Stimulated activated CD4-positive, alpha-beta T cell treated with anti-CD3 and anti-CD28 coated beads, TNF-alpha, amount 100 ng/mL, for 24 hours (primary cell): ENCODE measurements at places on chromosomes 3 and 15.

DNA sequence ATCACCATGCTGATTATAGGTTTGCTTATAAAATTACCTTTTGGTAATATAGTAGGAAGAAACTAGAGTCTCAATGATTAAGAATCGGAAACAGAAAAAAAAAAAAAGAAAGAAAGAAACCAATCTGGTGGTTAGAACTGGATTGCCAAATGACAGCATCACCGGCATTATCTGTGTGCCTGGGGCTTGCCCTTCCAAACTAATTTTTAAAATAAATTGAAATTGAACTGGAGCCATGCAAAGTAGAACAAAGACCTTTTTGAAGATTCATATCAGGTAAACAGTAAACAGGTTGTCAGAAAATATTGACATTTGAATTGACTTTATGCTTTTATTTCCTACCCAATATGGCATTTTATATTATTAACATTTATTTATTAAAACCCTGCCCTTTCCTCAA lies 11.2 kb upstream of the CPB1 start:
- no peak for DNase-seq

DNA sequence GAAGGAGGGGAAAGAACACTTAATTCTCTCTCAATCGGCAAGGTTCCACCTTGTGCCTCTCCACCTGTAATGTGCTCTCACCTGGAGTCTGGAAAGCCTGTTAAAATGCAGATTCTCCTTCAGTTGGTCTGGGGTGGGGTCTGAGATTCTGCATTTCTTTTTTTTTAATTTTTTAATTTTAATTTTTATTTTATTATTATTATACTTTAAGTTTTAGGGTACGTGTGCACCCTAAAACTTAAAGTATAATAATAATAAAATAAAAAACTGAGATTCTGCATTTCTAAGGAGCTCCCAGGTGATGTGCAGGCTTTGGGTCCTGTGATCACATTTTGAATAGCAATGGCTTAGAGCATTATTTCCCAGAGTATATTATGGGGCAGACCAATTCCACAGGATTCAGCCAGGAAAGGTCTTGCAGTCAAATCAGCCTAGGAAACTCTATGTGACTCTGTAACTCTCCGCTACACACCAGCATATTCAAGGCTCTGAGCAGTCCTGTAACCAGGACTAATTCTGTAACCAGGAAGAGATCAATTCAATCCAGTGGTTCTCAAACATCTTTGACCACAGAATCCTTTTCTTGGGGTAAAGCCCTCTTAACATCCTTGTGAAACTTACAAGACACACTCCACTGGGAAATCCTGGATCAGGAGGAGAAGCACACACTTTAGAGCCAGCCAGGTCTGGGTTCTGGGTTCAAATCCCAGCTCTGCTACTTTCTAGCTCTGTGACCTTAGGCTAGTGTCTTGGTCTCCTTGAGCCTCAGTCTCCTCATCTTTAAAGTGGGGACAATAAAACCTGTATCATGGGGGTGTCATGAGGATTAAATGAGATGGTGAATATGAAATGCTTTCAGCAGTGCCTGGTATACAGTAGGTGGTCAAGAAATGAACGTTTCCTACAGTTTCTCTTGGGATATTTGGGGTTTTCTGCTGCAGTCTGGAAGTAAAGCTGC lies 62.3 kb upstream of the SEC13 start:
- no peak for DNase-seq

DNA sequence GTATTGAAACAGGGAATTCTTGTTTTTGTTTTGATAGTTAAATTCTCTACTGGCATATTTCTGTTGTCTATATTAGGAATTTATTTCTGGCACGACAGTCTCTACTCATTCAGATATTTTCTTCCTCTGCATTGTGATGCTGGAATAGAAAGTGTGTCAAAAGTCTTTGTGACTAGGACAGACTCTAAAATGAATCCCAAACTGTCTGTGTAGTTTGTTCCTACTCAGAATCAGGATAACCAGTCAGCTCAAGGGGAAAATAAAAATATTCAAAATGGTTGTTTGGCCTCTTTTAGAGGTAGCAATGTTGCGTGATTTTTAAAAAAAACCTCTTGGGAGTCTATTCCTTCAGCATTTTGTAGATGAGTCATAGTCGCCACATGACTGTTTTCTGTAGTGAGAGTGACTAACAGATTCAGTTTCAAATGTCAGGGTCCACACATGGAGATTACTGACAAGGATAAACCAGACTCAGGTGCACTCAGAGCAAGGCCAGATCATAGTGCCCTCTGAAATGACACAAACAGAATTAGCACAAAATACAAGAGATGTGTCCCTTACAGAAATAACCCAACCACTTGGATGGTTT lies 13.1 kb downstream of the SLC7A14 start:
- no peak for DNase-seq

- no peak for DNase-seq
These were observed 199.3 kb upstream of the BCL6 start for GRCh38 chr3:187944390-187945179.

DNA sequence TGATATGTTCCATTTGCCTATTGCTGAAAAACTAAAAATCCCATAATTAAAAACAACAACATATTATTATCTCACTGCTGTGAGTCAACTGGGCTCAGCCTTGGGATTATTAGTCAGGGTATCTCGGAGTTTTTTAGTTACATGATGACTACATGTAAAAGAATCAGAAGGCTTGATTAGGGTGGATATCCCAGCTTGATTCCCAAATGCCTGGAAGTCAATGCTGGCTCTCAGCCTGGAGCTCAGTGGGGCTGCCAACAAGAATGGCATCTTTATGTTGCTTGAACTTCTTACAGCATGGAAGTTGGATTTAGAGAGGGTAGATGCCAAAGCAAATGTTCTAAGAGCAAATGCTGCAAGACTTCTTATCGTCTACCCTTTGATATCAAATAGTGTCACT lies 278.5 kb downstream of the PLOD2 start:
- DNase-seq = no peak

DNA sequence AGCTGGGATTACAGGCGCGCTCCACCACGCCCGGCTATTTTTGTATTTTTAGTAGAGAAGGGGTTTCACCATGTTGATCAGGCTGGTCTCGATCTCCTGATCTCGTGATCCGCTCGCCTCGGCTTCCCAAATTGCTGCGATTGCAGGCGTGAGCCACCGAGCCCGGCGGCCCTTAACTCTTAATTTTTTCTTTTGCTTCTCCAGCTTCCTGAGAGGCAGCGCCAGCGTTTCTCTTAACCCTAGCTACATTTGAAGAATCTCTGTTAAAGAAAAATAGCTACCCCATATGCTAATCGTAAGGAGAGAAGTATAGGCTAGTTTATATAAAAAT lies 465 bp upstream of the GK5 start:
- DNase-seq = no peak

GRCh38 chr3:197297476-197298340 lies 704 bp downstream of the DLG1 start:
- DNase-seq = peak; percentile 81

- DNase-seq = no peak
These were observed 160.1 kb downstream of the NEK10 start for GRCh38 chr3:27208961-27209616.

DNA sequence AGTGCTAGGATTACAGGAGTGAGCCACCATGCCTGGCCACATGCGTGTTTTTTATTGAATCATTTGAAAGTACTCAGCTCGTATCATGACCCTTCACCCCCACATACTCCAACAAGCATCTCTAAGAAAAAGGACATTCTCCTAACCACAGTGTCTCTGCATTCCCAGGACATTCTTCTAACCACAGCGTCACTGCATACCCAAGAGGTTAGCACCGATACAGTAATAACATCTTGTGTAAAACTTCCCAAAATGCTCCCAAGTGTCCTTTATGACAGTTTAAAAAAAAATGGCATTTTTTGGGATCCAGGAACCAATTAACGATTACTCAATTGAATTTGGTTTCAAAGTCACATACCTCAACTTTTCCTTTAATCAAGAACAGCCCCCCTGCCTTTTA lies 39.6 kb downstream of the FLNB start:
- no peak for DNase-seq

DNA sequence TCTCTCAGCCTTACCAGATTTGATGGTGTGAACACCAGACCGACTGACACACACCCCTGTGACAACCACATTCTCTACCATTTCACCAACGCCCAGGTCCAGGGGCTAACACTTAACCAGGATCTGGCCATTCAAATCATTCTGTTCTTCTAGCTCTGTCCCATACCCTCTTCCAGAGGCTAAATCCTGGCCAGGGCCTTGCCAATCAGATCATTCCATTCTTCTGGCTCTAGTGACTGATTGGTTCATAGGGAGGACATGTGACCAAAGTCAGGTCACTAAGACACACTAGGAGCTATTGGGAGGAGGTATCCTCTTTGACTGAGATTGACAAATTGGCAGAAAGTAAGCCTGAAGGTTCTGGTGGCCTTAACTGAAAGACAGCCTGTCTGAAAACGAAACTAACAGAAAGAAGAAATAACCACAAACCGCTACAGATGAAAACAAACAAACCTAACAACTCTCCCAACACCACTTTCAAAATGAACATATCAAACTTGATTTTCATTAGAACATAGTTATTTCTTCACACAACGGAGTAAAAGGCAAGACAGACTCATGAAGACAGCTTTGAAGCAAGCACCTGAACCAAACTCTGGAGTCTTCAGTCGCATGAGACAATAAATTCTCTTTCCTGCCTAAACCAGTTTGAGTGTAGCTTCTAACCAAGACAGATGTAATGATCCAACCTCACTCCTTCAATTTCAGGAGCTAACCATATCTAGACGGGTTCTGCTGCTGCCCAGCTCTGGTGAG lies 68.5 kb downstream of the TRANK1 start:
- DNase-seq = no peak

DNA sequence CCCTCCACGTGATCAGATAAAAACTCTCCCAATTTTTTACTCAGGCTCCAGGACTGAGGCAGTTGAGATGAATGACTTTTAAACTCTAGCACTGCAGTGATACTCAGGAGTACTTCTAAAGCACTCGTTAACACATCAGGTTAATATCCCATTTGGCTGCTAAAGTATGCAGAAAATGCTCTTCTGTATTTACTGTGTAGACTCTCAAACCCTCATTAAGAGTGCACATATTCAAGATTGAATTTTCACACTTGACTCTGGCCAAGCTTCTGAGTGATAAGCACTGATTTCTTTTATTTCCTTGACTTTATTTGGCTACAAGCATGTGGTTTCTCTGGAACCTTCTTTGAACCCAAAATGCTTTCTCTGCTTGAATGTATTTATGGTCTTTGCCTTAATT lies 392.3 kb upstream of the NECTIN3 start:
- no peak for DNase-seq

DNA sequence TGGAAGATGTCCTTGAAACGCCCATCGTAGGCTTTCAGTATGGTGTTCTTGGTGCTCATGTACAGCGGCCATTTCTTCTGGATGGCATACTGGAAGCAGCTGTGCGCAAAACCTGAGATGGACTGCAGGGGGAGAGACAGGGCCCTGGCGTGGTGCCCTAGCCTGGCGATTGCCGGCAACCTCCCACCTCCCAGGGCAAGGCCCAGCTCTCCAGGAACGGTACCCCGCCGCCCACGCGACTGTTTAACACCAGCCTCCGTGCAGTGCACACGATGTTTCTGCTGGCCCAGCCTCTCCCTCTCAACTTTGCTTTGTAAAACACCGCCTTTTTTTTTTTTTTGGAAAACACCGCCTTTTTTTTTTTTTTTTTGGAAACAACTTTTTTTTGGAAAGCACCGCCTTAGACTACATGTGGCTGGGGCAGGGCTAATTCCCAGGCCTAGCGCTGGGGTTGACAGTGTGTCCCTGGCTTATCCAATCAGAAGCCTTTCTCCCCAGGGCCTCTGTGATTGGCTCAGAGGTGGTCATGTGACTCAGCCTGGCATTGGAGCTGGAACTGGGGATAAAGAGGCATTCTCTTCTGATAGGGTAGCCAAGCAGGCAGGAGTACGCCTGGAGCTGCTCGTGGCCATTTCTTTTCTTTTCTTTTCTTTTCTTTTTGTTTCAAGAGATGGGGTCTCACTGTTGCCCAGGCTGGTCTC lies 14.7 kb downstream of the IDH2 start:
- no peak for DNase-seq

GRCh38 chr15:100560323-100560722 lies 31.6 kb upstream of the CERS3 start:
- no peak for DNase-seq

DNA sequence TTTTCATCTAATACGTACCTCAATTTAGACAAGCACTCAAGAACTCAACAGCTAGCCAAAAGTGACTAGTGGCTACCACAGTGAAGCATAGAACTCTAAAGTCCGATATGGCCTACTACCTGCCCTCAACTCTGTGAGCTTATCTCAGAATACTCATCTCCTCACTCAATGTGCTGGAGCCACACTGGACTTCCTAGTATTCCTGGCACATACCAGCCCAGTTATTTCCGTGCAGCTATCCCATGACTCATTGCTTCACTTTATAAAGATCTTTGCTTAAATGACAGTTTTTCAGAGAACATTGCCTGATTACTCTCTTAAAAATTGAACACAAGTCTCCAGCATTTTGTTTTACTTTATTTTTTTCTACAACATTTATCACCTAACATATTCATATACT lies 524.7 kb downstream of the PYDC2 start:
- no peak for DNase-seq

- no peak for DNase-seq
These were observed 328.4 kb upstream of the DPH6 start for GRCh38 chr15:35874260-35874905.

DNA sequence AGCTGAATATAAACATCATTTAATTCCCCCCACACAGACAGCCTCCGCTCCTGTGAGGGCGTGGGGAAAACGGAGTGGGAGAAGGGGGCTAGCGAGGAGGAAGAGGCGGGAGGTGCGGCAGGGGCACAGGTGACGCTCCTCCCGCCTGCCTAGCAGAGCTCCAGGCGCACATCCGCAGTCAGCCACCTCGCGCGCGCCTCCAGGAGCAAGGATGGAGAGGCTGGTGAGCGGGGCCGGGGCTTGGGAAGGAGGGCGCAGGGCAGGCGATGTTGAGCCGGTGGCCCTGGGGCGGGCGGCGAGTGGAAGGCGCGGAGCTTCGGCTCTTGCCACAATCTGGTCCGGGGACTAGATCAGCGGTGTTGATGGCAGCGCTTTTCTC lies at the start of gene CD200:
Gene CD200 (plus strand): TSS at position 155 of the 379 bp plus-strand sequence. CDS start 57 bp downstream, at position 212.
- DNase-seq = peak; percentile 67

DNA sequence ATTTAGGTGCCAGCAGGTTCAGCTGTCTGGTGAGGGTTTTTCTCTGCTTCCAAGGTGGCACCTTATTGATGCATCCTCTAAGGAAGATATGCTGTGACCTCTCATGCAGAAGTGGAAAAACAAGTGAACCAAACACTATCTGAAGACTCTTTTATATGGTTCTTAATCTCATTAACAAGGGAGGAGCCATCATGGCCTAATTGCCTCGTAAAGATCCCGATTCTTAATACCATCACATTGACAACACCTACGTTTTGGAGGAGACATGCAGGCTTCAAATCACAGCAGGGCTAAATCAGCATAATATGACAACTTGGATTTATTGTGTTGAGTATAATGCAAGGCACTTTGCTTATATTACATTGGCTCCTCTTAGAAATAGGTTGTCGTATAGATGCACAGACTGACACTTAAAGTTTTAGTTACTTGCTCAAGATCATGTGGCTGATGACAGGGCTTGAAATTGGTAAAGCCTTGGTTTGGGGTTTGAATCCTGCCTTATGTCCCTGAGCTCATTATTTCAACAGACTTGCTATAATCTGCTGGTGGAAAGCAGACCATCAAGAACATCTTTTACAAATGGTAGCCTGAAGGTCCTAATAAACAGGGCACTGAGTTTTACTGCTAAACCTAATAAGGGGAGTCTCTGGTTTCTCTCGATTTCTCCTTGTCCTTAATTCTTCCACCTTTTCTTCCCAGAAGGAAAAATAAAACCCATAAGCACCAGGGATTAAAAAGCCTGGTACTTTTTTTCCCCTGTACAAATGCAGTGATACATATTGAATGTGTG lies 88.2 kb downstream of the PTPRG start:
- no peak for DNase-seq
